GM23338 (cell line): ENCODE measurements at places on chromosomes 5 and 9. TPM values are rescaled to one million over a fixed set of nuclear protein-coding genes. Genes with fewer than 3 reads are reported as not detected.
A peak's percentile ranks its signal among the peaks of the same experiment; 100 is the strongest.

GRCh38 chr5:157347301-157348048 lies 81.6 kb downstream of the CYFIP2 start:
- DNase-seq = no peak

DNA sequence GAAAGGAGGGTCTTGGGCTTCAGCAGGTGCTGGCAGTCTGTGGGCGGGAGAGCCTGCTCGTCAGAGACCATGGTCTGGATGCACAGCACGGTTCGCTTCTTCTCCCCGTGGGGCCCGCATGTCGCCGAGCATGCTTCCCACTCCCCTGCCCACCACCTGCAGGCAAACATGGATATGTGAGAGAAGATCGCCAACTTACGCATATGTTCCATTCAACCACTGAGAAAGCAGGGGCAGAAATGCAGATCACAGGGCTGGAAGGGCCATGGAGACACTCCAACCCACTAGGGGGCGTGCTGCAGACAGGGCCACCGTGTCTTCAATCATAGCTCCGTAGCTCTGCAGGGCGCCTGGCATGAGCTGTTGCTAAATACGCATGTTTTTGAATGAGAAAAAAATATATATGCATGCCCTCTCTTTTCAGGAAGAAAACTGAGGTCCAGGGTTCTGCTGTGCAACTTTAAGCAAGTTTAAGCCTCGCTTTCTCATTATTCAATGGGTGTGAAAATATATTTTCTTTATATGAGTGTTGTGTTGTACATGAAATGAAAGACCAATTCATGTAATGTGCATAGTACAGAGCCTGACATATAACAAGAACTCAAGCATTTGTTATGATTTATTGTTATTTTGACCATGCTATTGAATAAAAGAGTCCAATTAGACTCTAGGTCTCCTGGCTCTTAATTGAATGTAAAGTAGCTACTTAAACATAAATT lies 148.0 kb downstream of the TARS1 start:
- DNase-seq = peak; percentile 91

GRCh38 chr9:135320943-135321342 lies 158.6 kb upstream of the PPP1R26 start:
- no peak for DNase-seq

The GFRA3 gene
- 0.39 and 1.1 TPM in 2 replicates for total RNA-seq

The LOX gene
- 1.2 and 1.8 TPM in 2 replicates for total RNA-seq

GRCh38 chr9:16202221-16202620 lies 649.4 kb downstream of the CCDC171 start:
- no peak for DNase-seq

DNA sequence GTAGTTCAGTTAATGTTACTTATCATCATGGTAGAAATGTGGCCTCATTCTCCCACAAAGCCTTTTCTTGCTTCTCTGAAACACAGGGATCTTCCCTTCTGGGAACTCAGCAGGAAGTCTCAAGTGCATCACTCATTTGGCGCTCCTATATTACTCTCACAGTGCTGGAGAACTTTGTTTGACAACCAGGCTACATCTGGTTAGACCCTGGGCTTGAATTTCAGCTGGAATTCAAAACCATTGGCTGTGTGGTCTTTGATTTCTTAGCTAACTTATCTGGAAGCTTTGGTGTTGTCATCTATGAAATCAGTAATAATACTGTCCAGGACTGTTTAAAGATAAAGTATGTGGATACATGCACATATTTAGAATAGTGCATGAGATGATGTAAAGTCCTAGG lies 1777.1 kb downstream of the MAT2B start:
- DNase-seq = no peak

DNA sequence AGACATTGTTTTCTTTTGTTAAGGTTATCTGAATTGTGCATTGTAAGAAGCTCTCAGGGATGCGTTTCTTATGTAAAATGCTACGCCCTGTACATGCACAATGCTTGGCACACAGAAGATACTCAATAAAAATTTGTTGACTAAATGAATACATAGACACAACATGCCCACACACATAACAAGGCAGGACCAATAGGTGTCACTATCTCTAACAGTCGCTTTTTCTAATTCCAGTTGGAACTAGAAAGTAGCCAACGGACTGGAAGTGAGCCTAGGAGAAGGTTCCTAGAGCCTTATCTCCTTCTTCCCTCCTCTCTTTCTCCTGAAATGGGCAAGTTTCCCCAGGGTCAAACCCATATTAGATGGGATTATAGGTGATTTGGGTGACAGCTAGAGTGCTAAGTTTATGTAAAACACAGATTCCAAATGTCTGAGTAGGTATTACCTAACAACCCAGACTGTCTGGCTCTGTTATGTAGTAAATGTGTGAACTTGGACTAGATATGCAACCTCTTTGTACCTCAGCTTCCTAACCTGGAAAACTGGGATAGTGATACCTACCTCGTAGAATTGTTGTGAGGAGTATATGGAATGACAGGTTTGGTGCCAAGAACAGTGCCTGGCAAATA lies 603.0 kb downstream of the RAB3C start:
- no peak for DNase-seq

The TEK gene
- total RNA-seq = 7.9 and 9.4 TPM in 2 replicates

GRCh38 chr9:16193066-16193465 lies 640.2 kb downstream of the CCDC171 start:
- DNase-seq = no peak

DNA sequence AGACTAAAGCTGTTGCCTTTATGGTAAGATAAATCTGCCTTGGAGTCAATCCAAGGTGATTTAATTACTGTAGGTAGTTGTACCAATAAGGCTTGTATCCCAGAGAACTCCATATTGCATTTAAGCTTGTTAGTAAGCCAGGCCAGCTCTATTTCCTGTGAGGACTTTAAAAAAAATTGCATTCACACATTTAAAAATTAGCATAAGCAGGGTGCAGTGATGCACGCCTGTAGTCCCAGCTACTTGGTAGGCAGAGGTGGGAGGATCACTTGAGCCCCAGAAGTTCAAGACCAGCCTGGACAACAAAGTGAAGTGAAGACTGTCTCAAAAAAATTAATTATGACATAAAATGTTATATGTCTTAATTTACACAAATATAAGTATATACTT lies 28.7 kb upstream of the ABL1 start:
- no peak for DNase-seq

The CCL28 gene
- total RNA-seq = 3.4 and 5.7 TPM in 2 replicates

- no peak for DNase-seq
These were observed 134.1 kb downstream of the TRPM6 start for GRCh38 chr9:74753650-74754049.

The SH3PXD2B gene
- total RNA-seq = 50.1 and 52.5 TPM in 2 replicates

The TAF11L5 gene
- not detected in 2 replicates for total RNA-seq

The FNIP1 gene
- 20.7 and 27.9 TPM in 2 replicates for total RNA-seq

DNA sequence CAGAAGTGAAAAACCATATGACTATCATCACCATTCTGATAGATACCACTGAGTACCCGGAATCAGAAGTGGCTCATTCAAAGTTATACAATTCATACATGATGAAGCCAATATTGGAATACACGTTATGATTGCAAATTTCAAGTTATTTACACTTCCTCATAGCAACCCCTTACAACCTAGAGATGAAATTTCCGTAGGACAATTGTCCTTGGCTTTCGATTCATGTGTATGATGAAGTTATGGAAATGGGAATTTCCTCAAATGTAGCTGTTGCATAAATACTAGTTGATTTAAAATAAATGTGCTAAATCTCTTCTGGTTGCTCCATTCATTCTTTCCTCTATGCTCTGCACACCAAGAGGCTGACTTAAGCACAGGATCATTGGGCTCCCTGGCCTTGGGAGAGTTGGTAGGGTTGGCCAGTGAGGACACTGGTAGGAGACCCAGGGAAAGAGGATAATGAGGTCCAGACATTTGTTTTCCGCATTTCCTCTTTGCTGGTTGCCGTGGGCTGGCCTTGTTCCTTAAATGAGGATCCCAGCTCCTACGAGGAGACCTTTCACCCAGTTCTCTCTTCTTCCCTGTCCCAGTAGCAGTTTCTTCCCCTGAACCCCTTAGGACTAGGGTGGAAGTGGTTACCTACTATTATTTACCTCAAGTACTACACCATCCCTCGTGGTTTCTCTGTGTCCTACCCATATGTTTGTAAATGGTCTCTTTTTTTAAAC lies 90.3 kb downstream of the ZNF474 start:
- DNase-seq = no peak

GRCh38 chr5:148825716-148826052 lies 727 bp upstream of the ADRB2 start:
- DNase-seq = peak; percentile 45

DNA sequence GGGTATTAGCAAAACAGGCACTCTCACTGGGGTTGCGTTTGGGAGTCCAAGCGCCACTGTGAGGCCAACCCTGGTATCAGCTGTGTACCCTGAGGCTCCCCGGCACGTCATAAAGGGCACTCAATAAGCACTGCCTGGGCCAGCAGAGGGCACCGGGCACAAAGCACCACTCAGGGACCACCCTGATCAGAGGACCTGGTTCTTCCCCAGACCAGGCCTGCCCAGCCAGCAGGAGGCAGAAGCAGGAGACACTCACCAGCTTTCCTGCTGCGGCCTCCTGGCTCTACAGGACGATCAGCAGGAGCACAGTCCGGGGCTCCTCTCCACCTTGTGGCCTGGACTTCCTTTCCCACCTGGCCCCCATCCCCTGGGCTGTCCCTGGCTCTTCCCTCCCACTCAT lies 12.6 kb downstream of the MGAT1 start:
- peak; percentile 79 for DNase-seq

The TLR4 gene
- total RNA-seq = 0.17 and 0.27 TPM in 2 replicates

- DNase-seq = no peak
These were observed 125.1 kb upstream of the SGCD start for GRCh38 chr5:156201788-156202403.

The KCNIP1 gene
- total RNA-seq = 0.31 and 3.0 TPM in 2 replicates

GRCh38 chr9:4537581-4537980 lies 47.3 kb downstream of the SLC1A1 start:
- DNase-seq = no peak

- no peak for DNase-seq
These were observed 87.6 kb downstream of the MAMDC2 start for GRCh38 chr9:70131296-70131695.

DNA sequence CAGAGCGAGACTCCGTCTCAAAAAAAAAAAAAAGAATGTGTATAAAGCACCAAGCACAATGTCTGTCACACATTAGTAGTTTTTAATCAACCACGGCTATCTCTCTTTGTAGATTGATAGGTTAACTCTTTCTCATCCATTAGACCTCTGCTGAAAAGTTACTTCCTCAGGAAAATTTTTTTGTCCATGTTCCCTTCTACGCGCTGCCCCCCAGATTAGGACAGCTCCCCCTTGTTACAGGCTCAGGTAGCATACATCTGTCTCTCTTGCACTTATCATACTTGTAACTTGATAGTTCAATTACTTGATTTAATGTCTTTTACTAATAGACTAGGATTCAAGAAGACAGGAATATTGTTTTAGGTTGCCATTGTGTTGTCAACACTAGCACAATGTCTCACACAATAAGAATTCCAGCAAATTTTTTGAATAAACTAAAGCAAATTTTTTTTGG lies 1.5 kb downstream of the SPDL1 start:
- DNase-seq = no peak

- DNase-seq = no peak
These were observed 539.6 kb downstream of the LRRC70 start for GRCh38 chr5:63118221-63118620.

DNA sequence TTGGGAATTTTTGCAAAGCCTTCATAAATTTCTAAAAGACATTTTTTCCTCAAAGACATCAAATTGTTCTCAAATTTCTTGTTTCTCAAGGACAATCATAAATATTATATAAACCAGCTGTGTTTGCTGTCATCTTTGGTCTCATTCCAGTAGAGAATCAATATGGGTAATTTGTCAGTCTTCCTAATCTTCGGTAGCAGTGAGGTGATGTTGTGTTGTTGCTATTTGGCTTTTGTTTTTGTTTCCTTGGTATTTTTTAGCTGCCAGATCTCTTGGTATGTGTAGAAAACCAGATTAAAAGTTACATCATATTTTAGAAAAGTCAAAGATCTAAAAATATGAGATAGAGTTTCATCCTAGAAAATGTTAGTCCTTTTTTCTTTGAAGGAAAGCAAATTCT lies 87.5 kb downstream of the CAMK4 start:
- DNase-seq = no peak

The TXNDC8 gene
- not detected in 2 replicates for total RNA-seq

The SLCO6A1 gene
- 3.1 TPM in 1 of 2 replicates, not detected in the other for total RNA-seq

- DNase-seq = peak; percentile 32
These were observed 17.1 kb downstream of the MTREX start for GRCh38 chr5:55324815-55325418.

DNA sequence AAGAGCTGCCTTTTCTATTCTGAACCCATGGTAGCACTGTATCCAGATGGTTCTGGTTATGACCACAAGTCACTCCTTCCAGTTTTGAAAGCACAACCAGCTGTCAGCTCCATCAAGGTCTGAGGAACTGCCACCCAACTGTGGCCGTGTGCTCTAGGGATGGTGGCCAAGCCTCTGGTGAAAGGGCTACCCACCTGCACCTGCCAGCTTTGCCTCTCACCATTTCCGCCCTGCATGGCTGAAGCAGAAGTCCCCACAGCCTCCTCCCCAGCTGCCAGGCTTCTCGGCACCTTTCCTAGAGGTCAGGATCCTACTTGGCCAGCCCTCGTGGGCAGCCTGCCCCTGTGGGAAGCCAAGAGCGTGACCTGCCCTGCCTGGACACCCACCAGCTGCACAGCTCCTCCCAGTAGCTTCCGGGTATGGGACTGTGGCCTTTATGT lies 16.8 kb downstream of the SEMA5A start:
- DNase-seq = no peak

- DNase-seq = no peak
These were observed 6.1 kb downstream of the FGF1 start for GRCh38 chr5:142679744-142680143.

DNA sequence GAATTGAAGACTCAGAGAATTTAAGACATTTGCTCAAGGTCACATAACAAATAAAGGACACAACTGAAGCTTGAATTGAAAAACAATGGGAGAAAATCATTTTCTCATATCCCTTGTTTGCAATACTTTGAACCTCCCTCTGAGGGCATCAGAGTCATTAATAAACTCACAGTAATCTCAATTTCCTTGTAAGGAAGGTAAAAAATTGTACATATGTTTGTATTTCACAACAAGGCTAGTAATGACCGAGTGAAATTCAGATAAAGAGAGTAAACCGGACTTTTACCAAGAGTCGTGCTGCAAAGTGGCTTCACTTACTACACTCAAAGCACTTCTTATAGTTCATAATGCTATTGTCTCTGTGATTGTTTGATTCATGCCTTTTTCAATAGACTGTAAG lies 665.0 kb downstream of the NR2F1-AS1 start:
- no peak for DNase-seq

GRCh38 chr5:158463938-158464337 lies 605.0 kb upstream of the CLINT1 start:
- DNase-seq = no peak

DNA sequence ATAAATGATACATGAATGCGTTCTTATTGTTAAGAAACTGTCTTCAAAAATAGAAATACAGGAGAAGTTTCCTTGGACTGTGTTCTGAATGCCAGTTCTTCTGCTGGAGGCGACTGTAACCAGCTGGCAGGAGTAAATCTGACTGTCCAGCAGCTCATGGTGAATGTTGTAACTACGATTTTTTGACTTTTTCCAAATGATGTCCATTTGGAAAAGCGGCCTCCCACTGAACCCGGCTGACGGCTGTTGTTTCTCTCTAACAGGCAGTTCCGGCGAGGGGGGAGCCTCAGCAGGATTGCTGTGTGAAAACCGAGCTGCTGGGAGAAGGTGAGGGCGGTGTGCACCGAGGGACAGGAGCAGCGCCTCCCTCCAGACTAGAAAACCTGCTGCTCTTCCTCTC lies 91.9 kb downstream of the EHMT1 start:
- no peak for DNase-seq
